Endothelial cell (in vitro differentiated cells): ENCODE measurements at places on chromosomes 4 and X. TPM values are rescaled to one million over a fixed set of nuclear protein-coding genes. Genes with fewer than 3 reads are reported as not detected.

SPARCL1 gene
- 3.3 TPM for total RNA-seq

GLRA2 gene
- not detected for total RNA-seq

C4orf50 gene
- total RNA-seq, result 0.05 TPM

SLC9B1 gene
- 1.6 TPM for total RNA-seq

SLITRK2 gene
- total RNA-seq, result 0.10 TPM

LRIT3 gene
- total RNA-seq, result 0.95 TPM

MAGEA4 gene
- total RNA-seq, result 0.23 TPM

AMTN gene
- total RNA-seq, result not detected

CD38 gene
- total RNA-seq, result 0.15 TPM

STK26 gene
- total RNA-seq, result 29.7 TPM

TREX2 gene
- total RNA-seq, result 1.5 TPM

IL15 gene
- total RNA-seq, result 8.8 TPM

GPR82 gene
- not detected for total RNA-seq

GLRA3 gene
- total RNA-seq, result not detected

FAM199X gene
- 23.2 TPM for total RNA-seq

SPANXN1 gene
- total RNA-seq, result not detected
